ENCODE measurements at places on chromosomes 16 and 17.
A peak's percentile ranks its signal among the peaks of the same experiment; 100 is the strongest.

DNA sequence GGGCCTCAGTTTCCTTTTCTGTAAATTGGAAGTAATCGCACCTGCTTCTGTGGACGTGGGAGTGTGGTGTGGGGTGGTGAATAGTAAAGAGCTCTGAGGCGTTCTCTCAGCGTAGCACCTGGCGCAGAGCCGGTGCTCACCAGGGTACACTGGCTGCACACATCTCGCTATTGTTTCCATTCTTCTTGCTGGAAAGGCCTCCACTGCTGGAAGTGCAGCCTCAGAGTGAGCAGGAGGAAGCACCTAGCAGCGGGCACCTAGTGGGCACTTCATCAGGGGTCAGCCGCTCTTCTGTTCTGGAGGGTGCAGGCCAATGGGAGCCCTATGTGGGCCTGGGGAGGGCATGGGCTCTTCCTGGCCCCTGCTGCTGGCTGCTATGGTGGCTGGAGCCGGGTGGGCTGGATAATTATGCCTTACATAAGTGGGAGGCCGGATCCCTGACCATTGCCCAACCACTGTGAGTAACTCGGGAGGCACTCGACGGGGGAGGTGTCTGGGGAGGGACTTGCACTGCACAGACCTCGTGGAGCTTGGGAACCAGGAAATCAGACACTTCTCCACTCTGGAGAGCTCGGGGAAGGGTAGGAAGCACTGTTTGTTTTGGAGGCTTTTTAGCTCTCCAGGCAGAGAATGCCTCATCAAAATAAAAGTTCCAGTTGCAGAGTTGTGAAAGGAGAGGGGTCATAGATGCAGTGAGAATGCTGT is 1.7 kb downstream of the MAP2K3 start:
- DNase-seq = peak; percentile 19

DNA sequence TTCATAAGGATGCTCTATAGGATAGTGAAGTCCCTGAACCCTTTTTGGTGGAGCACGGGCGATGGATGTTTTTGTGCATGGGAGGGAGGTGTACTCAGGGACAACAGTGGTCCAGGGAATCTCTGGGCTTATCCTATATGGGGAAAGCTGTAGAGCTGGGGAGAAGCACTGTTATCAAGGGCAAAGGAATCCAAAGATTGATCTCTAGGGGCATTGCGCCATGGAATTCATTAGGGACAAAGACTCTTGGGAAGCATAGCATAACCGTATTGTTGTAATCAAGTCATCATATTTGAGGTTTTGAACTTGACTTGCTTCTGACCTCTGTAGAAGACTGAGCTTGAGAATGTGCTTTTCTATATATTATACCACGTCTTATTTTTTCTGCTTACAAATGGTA is 172.9 kb upstream of the ZFHX3 start:
- DNase-seq = no peak

- no peak for DNase-seq
These were observed 5.9 kb downstream of the CLEC19A start for GRCh38 chr16:19291475-19291874.

- no peak for DNase-seq
These were observed 150.1 kb downstream of the RAB11FIP4 start for GRCh38 chr17:31541559-31541958.

- no peak for DNase-seq
These were observed 479.1 kb downstream of the SLC39A11 start for GRCh38 chr17:72613396-72613795.

GRCh38 chr16:52470585-52470984 is 76.4 kb downstream of the TOX3 start:
- no peak for DNase-seq

GRCh38 chr16:27107185-27107592 is 40.5 kb downstream of the C16orf82 start:
- no peak for DNase-seq

GRCh38 chr17:29151567-29151966 is 28.6 kb downstream of the MYO18A start:
- DNase-seq = no peak
